HT-29 (cell line): ENCODE measurements at places on chromosomes 7 and 10.

- no peak for DNase-seq
These were observed 27.7 kb downstream of the RAMP3 start for GRCh38 chr7:45185028-45185863.

- no peak for DNase-seq
These were observed 128.0 kb downstream of the HGF start for GRCh38 chr7:81641873-81642272.

DNA sequence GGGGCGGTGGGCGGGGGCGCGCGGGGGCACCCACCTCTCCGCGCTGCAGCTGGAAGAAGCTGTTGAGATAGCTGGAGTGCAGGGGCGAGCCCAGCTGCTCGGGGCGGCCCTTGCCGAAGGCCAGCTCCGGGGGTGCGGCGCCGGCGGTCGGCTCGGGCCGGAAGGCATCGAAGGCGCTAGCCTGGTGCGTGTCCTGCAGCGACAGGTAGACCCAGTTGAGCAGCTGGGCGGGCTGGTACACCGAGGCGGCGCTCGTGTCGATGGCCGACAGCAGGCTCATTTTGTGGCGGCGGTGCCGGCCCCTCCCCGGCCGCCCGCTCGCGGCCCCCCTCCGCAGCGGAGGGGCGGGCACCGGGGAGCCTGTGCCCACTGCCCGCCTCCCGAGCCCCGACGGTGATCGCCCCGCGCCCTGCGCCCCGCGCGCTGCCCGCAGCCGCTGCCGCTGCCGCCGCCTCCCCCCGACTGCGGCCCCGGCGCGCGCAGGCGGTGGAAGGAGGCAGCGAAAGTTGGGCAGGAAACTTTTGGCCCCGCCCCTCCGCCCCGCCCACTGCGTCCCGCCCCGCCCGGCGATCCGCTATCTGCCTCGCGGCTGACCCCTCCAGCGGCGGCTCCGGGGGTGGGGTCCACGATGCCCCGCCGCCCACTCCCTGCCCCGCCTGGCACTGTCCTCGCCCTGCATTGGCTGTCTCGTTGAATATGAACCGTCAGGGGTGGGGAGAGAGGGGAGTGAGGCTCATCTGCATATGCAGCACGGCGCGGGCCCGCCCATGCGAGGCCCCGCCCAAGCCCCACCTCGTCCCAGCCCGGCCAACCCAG is at the start of gene ZCCHC24:
TSS of gene ZCCHC24 (minus strand) at position 464 of the 816 bp plus-strand sequence. CDS start at position 280, 184 bp downstream.
- peak; percentile 88 for DNase-seq

GRCh38 chr7:93559639-93560491 is 14.7 kb downstream of the CALCR start:
- no peak for DNase-seq

- no peak for DNase-seq
These were observed 349.8 kb downstream of the PHTF2 start for GRCh38 chr7:78148166-78148894.

DNA sequence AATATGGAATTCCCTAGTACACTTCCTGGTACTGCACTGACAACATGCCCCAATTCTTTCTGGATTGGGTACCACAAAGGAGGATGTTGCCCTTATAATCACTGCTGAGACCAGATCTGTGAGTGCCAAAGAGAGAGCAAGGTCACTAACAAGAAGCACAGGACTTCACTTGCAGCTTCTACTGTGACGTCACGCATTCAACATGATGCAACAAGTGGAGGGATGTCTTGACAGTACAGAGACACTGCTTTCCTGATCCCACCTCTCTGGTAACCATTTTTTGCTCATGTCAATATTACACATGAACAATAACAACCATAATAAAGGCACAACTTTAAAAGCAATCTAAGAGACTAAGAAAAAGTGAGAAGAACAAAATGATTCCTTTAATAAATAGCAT is 414.1 kb upstream of the LRRN3 start:
- DNase-seq: no peak

- DNase-seq: no peak
These were observed 128.8 kb downstream of the GATA3 start for GRCh38 chr10:8183241-8183704.

DNA sequence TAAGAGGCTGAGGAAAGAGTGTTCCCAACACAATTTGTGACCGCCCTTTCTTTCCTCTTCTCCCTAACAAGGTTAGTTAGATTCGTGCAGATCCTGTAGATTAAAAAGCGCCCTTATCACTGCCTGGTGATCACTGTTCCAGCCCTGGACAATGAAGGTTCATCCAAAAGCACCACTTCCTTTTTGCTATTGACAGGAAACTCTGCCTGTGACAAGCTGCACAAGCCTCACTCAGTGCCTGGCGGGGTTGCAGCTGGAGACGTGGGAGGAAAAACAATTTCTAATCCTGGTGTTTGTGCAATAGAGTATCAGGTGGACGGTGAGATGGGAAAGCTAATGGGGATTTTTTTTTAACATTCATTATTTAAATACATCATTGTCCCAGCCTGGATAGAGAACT is 105.9 kb upstream of the CAV2 start:
- no peak for DNase-seq

GRCh38 chr7:159165352-159165751 is 20.7 kb upstream of the VIPR2 start:
- no peak for DNase-seq

- DNase-seq: no peak
These were observed 248.7 kb downstream of the TSPAN12 start for GRCh38 chr7:120609136-120609753.

DNA sequence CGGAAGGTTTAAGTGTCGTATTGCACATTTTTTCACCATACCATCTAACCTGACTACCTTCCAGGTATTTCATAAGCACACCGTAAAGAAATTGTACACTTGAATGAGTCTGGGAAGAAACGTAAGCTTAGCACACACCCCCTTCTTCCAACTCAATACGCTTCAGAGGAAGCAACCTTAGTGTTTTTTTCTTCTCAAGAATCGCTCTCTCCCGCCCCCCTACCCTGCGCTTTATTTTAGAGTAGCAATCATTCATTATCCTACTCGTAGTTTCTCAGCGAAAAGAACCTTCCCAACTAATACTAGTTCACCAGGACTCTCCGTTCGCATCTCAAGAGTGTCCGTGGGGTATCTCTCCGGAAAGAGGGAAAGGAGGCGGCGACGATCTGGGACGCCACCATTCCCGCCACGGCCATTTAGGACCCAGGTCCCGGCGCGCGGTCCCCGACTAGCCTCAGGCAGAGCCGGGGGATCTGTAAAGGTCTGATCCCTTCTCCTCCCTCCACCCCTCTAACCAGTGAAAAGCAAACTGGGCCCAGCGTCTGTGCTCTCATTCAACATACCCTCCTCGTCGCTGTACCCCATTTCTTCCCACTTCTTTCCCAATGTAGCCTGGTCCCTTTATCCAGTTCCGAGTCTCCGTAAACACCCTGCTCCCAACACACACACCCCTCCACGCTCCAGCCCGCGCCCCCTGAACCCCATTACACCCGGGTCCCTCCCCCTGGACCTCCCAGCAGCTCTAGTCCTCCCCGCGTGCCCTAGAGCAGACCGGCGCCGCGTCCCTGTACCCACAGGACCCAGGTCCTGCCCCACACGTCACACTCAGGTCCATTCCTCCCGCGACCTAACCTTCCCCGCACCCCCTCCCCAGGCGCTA is 16.0 kb downstream of the MYOZ1 start:
- DNase-seq: peak; percentile 52

DNA sequence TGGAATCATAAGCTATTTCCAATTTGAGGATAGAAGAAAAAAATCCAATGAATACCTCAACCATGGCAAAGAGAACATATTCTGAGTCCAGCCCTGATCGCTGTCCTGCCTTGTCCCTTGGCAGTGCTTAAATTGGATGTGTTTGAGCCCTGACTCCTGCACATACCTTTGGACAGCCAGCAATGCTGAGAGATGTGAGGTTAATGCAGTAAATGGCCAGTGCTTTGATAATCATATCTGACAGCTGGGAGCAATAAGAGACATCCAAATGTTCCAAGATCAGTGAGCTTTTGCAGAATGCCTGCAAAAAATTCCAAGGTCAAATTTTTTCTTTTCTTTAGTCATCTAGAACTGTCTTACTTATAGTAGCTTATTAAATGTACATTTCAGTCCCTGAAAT is 80.1 kb upstream of the LRRC17 start:
- DNase-seq: no peak

DNA sequence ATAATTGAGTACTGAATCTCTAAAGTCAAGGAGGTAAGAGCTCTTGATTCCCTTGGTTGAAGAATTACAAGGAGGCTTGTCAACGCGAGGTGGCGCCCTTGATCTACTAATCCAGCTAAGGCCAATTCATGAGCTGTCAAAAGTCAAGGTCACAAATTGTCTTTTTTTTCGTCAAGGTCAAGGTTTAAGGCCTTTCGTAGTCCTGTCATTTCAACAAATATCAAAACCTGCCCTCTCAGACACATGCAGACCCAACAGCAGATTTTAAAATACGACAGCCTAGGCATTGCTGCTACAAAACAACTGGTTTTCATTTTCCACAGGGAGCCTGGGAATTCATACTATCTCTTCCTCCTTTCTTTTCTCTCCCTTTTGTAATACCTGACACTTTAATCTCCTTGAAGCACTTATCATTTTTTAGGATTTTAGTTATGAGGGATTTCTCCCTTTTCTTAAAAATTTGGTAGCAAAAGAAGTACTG is 3.6 kb downstream of the HOXA13 start:
- peak; percentile 98 for DNase-seq

DNA sequence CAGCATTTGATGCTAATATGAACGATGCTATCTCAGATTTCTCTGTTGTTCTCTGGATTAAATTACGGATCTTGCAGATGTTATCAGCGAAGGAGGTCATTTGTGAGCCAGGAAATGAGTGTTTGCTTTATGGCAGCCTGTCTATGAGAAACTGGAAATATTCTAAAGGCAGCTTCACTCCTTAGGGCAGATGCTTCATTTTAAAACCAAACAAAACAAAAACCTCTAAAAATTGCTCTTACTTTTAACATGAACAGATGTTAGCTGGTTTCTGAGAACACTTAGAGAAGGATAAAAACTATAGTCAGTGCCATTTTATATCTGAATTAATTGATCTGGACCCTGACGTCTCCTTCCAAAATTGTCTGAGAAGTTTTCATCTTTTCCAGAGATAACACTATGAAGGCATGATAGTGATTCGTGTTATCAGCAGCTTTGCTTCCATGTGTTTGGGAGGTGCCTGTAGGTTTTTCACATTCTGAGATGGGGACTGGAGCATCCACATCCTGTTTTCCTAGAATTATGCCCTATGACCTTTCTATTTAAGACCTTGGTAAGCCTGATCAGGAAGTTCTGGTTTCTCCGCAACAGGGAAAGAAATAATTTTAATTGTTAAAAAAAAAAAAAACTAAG is 53.1 kb downstream of the CPED1 start:
- DNase-seq: no peak

- no peak for DNase-seq
These were observed 55.7 kb upstream of the SRPK2 start for GRCh38 chr7:105444342-105444987.

DNA sequence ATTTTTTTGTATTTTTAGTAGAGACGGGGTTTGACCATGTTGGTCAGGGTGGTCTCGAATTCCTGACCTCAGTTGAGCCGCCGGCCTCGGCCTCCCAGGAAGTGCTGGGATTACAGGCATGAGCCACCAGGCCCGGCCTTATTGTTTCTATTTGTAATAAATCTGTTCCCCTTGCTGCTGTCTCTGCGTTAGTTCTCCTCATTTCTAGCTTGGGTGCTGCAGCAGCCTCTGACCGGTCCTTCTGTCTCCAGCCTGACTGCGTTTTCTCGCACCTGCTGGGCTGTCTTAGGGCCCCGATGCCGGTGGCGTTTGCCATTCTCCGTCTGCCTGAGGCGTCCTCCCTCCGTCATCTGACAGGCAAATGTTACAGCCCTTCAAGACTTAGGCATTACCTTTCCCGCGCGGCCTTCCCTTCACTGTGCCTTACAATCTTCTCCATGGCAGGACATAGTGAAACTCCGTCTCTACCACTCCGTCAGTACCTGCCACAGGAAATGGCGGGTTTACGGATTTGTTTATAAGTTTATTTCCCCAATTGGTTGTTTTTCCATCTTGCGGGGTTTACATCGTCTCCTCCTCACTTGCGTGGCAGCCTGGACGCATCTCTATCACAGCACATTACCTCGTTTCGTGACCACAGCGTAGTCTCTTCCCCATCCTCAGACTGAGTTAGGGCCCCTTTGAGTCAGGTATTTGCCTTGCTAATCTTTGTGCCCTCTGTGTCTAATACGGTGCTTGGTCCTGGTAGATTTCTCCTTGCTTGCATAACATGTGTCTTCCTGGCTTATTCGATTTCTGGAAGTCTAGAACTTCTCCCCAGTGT is 2.3 kb upstream of the GIMAP8 start:
- DNase-seq: no peak

DNA sequence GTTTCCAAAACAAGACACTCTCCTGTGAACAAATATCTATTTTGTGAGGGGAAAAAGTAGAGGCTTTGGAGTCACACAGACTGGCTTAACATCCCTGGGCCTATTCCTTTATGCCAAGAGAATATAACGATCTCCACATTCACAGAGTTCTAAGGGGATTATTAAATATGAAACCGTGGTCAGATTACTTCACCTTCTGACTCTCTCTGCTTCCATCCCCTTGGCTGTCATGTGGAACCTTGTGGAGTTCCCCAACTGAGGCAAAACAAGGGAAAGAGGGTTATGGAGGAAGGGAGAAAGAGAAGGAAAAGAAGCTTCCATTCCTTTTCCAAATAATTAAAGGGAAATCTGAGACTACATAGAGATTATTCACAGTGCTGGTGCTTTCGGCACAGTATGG is 55.5 kb upstream of the ATP6V0A4 start:
- no peak for DNase-seq

DNA sequence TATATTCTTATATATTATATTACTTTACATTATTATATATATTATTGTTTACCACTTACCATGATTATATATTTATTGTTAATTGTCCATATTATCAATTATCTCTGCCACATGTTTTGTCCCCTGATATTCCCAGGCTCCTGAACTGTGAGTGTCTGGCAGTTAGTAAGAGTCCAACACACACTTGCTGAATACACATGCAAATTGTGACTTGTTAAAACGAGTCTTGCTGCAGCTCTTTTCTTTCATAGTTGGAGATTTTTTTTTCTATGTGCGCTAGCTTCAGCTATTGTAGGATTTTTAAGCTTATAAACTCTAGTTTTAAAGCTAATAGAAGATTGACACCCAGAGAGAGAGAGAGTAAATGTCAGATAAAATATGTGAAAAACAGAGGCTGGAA is 207.8 kb upstream of the FAM3C start:
- no peak for DNase-seq

GRCh38 chr10:63770523-63770922 is 249.3 kb downstream of the REEP3 start:
- DNase-seq: peak; percentile 18

GRCh38 chr10:48473704-48474103 is 131.2 kb downstream of the ARHGAP22 start:
- DNase-seq: no peak

- peak; percentile 29 for DNase-seq
These were observed 127.2 kb upstream of the SP4 start for GRCh38 chr7:21300692-21301091.

GRCh38 chr10:3785851-3786271 is 852 bp upstream of the KLF6 start:
- DNase-seq: peak; percentile 75

DNA sequence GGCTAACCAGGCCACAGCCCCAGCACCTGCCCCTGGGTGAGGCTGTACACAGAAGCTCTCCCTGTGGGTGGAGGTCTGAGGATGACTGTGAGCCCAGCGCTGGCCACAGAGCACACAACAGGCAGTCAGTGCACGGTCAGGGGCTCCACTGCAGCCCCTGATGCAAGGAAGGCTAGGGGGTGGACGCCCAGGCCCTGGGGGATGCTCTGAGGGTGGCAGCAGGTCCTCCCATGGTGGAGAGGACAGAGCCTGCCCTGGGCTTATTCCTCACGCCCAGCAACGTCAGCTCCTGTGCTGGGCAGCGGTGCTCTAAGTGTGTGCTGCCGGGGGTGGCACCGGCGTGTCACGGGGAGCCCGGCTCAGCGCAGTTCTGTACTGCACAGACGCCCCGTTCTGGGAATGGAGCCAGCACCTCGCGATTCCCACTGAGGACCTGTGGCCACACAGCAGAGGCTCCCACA is 223.2 kb downstream of the MAD1L1 start:
- DNase-seq: no peak
